ENCODE measurements at places on chromosomes 1 and 21.

- DNase-seq, result no peak
Measured at GRCh38 chr1:44575396-44575795, 98.9 kb downstream of the TMEM53 start.

GRCh38 chr1:116763116-116763786 is 9.0 kb downstream of the CD2 start:
- no peak for DNase-seq

- no peak for DNase-seq
Measured at GRCh38 chr1:32199717-32200072, 700 bp upstream of the CCDC28B start.

- DNase-seq, result no peak
Measured at GRCh38 chr1:7278045-7278444, 492.8 kb downstream of the CAMTA1 start.

GRCh38 chr1:221994274-221994698 is 252.4 kb upstream of the DUSP10 start:
- no peak for DNase-seq

DNA sequence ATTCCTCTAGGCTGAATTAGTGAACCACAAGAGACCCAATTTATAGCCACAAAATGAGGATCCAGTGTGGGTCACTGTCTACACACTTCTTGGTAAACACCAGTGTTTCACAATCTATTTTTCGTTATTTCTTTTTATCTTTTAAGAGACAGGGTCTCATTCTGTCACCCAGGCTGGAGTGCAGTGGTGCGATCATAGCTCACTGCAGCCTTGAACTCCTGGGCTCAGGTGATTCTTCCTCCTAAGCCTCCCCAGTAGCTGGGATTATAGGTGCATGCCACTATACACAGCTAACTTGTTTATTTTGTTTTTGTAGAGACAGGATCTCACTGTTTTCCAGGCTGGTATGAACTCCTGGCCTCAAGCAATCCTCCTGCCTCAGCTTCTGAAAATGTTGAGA is 29.3 kb upstream of the SLC45A3 start:
- DNase-seq, result no peak

- no peak for DNase-seq
Measured at GRCh38 chr21:35323947-35324346, 274.8 kb upstream of the RUNX1 start.

DNA sequence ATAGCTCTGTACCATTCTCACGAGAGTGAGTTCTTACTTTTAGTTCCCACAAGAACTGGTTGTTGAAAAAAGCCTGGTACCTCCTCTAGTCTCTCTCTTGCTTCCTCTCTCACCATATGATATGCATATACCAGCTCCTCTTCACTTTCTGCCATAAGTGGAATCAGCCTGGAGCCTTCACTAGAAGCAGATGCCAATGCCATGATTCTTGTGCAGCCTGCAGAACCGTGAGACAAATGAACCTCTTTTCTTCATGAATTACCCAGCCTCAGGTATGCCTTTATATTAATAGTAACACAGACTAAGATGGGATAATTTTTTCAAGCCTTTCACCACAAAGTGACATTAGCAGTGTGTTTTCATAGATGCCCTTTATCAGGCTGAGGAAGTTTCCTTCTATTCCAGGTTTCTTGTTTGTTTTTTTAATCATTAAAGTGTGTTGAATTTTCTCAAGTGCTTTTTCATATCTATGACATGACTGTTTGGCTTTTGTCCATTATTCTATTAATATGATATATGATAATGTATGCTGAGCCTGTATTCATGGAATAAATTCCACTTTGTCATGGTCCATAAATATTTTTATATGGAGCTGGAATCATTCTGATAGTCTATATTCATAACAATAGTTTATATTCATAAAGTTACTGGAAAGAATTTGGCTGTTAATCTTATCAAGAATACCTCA is 40.7 kb upstream of the C1orf185 start:
- DNase-seq, result no peak

- no peak for DNase-seq
Measured at GRCh38 chr1:22702296-22703085, 8.1 kb upstream of the EPHB2 start.

Measured in hepatic stellate cell (primary cell).